Stimulated activated CD8-positive, alpha-beta memory T cell treated with anti-CD3 and anti-CD28 coated beads, Interleukin-7, amount 100 ng/mL, for 48 hours (primary cell): ENCODE measurements at places on chromosomes 12 and 14.

DNA sequence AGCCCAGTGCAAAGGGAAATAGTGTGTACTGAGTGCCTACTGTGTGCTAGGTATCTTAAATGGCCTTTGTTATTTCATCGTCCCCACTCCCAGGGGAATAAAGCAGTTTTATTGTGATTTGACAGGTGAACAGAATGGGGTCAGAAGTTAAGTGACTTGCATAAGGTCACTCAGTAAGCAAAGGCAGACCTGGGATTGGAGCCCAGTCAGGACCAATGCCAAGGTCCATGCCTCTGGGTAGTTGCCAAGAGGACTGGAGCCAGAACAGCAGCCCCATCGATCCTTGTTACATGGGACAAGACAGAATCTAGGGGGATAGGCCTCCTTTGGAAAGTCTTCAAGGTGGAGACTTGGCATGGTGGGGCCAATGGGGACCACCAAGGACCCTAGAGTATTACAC lies 227.4 kb upstream of the PWP1 start:
- no peak for DNase-seq

DNA sequence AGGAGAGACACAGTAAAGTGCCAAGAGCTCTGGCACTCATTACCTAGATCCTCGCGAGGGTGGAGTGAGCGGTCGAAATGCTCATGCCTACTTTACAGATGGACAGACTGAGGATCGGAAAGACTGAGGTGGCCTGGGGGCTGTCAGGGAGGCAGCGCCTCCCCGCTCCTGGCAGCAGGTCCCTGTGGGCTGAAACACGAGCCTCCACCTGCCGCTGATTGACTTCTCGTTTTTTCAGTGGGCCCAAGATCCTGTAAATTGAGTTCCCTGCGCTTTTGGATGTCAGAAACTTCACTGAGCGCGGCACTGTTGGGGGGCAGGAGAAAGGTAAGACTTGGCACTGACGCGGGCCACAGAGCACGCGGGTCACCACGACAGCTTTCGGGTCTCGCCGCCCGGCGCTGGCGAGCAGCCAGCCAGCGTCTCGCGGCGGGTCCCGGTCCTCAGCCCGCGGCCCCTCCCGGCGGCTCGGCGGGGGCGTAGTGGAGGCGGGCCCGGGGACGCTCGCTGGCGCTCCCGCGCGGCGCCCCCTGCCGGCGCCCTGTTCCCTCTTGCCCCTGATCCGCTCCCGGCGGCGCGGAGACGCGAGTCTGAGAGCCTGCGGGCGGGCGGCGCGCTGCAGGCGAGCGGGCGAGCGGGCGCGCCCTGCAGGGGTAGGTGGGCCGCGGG lies 552 bp upstream of the SCN8A start:
- DNase-seq: peak; percentile 44

DNA sequence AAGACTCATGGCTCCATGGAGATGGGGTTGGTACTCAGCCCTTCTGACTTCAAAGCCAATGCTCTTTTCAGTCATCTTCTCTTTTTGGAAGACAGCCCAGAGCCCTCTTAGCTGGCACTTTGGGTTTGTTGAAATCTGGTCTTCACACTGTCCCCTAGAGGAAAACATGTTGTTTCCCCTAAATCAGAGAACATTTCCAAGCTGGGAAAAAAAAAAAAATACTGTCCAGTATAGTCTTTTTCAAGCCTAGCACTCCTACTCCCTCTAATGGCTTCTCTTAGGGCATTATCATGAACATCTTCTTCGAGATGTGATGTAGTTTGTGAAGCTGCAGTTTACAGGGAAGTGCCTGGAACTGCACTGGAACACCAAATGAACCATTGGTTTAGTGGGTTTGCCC lies 3.0 kb upstream of the ZC3H14 start:
- no peak for DNase-seq

GRCh38 chr14:61150851-61151250 lies 130.3 kb downstream of the TMEM30B start:
- DNase-seq: no peak

DNA sequence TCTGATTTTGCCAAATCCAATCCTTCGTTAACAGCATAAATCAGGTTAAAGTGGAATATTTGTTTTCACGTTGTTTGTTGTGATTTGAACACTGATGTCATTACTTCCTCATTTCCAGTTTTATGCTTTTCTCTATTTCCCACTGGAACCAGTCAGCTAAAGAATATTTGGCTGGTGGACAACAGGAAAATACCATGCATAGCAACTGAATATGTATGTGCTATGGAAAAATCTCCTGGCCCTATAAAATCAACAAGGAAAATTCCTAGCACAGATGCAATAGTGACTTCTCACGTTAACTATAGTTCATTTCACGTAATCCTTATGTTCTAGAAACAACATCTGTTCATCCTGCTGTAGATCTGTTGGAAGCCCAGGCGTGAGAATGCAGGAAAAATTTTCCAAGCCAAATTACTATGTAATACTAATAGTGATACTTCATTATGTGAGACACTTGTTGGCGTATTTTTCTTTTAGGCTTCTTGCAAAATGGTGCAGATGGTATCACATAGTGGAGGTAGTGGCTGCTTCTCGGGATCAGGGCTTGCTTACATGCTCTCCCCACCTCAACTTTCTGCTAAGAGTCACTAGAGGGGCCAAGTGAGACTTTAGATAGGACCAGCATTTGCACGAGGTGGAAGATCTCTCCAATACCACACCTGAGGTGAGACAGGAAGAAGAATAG lies 86.3 kb upstream of the USP44 start:
- no peak for DNase-seq

DNA sequence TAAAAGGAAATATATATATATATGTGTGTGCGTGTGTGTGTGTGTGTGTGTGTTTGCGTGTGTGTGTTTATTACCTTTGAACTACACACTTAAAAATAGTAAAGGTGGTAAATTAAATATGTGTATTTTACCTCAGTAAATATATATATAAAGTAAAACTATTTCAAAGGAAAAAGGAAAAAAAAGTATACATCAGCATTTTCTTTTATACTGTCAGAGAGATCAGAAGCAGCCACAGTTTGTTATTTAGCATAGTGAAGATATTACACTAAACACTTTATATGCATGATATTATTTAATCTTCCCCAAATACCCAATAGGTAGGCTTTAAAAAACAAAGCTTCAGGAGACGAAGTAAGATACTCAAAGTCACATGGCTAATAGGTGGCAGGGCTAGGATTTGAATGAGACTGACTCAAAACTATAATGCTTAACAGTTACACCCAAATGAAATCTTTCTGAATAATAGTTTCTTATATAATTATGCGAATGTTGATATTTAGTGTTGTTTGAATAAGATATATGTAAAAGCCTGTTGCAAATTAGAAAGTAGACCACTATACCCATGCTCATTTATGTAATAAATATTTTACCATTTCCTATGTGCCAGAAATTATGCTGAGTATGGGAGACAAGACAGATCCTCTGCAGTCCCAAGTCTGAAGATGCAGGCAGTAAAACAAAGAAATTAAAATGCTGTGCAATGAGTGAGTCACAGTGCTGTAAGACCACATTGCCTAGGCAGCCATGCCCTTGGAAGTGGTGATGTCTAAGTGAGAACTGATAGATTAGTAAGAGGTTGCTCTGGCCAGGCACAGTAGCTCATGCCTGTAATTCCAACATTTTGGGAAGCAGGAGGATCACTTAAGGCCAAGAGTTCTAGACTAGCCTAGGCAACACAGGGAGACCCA lies 66.1 kb downstream of the PDZRN4 start:
- DNase-seq: no peak

- no peak for DNase-seq
Measured at GRCh38 chr12:121637231-121637914, 11.0 kb downstream of the ORAI1 start.

DNA sequence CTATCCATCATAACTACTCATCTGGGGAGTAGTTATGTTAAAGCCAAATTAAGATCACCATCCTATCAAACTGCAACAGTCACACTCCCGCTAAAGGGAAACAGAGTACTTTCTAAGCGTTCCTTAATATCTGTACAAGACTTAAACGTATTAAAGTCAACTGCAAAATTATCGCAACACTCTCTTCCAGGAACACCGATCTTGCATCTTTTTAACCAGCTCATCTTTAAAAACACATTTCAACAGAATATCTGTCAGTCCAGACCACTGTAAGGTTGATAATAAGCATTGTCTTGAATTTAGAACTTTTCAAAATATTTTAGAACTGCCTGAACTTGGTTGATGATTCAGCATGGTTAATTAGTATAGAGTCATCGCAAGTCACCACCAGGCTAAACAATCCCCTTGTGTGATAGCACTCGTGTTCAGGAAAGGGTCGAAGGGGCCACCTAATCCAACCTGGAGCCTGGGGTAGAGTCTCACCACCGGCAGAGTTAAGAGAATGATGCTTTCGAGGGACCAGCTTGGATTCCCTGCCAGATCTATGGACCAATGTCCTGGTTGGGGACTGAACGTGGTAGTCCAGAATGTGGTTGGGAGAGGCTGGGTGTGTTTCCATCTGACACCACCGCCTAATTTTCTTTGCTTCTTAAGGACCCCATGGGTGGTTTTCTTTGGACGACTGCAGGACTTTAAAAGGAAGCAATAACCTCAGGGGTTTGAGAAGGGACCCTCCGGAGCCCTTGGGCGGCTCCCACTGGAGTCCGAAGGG lies 890 bp downstream of the SPTLC2 start:
- no peak for DNase-seq

DNA sequence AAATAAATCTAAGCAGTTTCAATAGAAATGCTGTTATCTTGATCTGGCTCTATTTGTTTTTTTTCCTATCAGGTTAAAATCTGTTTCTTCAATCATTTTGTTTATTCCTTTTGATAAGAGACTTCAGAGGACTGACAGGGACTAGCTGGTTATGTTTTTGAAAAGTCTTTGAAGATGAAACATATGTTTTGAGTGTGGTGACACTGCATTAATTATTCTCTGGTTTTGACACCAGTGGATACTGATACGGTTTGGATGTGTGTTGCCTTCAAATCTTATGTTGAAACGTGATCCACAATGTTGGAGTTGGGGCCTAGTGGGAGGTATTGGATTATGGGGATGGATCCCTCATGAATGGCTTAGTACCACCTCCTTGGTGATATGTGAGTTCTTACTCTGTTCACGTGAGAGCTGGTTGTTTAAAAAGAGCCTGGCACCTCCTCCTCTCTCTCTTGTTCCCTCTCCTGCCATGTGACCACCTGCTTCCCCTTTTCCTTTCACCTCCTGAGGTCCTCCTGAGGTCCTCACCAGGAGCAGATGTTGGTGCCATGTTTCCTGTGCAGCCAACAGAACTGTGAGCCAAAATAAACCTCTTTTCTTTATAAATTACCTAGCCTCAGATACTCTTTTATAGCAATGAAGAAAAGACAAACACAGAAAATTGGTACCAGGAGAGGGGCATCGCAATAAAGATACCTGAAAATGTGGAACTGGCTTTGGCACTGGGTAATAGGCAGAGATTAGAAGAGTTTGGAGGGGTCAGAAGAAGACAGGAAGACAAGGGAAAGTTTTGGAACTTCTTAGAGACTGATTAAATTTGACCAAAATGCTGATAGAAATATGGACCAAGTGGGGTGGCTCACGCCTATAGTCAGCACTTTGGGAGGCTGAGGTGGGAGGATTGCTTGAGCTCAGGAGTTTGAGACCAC lies 23.0 kb downstream of the RASSF3 start:
- DNase-seq: no peak

DNA sequence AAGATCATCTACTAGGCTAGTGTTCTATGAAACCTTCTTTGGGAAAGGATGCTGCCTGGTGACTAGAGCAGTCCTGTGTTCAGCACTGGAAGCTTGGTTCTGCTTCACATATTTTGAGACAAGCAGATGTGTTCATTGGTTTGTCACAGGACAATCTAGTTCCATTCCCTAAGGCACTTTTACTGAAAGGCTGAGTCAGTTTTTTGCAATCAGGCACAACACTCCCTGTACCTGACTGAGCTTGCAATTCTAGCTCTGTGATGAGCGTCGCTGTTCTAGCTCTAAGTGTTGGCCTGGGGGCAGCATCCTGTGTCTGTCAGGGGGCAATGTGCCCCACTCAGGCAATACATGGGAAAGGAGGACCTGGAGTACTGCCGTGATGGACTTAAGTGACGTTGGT lies 144.4 kb downstream of the CAND1 start:
- DNase-seq: no peak

DNA sequence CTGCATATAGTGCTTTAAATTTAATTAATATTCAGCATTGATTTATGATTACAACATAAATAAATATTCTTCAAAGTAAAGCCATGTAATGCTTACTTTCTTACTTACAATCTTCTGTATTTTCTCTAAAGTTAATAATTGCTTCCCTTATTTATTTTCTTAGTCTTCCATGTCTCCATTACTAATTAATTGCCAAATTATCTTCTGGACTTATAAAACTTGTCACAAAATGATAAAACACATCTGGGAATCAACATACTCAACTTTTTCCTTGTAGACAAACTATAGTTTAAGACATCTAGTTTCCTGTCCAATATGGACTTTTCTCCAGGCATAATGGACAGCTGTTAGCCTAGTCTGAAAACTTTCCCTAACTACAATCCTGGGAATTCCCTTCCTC lies 466.6 kb downstream of the FLRT2 start:
- no peak for DNase-seq

GRCh38 chr12:82754856-82755255 lies 68.2 kb downstream of the TMTC2 start:
- no peak for DNase-seq

DNA sequence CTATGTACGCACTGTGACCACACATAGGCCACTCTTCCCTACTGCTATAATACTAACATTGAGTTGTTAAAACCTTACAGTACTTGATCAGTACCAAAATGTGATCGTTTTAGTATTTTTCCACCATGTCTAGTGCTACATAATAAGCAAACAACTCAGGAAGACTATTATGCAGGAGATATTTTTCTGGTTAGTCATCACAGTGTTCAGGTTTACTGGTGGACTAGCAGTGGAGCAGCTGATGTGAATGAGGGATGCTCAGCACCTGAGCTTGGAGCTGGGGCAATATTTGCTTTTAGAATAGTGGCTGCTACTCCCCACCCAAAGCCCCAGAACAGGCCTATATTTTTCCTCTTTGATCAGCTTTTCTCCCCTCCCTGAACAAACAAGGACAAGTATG lies 513.1 kb downstream of the KCNH5 start:
- DNase-seq: no peak

GRCh38 chr14:65976761-65977404 lies 509.3 kb upstream of the CCDC196 start:
- no peak for DNase-seq

DNA sequence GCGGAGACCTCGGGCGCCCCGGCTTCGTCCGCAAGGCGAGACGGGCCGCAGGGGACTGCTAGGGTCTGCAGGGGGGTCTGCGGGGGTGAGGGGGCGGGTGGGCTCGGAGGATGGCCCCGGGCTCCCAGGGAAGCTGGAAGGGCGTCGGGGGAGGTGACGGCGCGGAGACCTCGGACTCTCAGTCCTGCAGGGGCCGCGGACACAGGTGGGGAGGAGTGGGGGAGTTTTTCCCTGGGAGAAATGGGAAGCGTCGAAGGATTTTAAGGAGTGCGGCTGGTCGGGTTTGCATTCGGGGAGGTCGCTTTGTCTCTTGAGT lies 25.9 kb downstream of the ZBTB42 start:
- DNase-seq: no peak

DNA sequence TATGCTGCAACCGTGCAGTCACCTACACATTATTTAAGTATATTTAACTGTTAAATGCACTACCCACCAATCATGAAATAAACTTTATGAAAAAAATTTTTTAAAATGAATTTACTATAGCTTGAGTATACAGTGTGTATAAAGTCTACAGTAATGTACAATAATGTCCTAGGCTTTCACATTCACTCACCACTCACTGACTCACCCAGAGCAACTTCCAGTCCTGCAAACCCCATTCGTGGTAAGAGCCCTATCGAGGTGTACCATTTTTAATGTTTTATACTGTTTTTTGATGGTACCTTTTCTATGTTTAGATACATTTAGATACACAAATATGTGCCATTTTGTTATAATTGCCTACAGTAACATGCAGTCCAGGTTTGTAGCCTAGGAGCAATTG lies 48.1 kb downstream of the KLRG1 start:
- DNase-seq: no peak
